Posterior vena cava (tissue), 2 donors: ENCODE measurements at places on chromosomes 7 and 10.

GRCh38 chr7:37516664-37517063 is 68.0 kb upstream of the ELMO1 start:
- DNase-seq: no peak

GRCh38 chr10:104509981-104510380 is 131.1 kb upstream of the SORCS3 start:
- DNase-seq: no peak

DNA sequence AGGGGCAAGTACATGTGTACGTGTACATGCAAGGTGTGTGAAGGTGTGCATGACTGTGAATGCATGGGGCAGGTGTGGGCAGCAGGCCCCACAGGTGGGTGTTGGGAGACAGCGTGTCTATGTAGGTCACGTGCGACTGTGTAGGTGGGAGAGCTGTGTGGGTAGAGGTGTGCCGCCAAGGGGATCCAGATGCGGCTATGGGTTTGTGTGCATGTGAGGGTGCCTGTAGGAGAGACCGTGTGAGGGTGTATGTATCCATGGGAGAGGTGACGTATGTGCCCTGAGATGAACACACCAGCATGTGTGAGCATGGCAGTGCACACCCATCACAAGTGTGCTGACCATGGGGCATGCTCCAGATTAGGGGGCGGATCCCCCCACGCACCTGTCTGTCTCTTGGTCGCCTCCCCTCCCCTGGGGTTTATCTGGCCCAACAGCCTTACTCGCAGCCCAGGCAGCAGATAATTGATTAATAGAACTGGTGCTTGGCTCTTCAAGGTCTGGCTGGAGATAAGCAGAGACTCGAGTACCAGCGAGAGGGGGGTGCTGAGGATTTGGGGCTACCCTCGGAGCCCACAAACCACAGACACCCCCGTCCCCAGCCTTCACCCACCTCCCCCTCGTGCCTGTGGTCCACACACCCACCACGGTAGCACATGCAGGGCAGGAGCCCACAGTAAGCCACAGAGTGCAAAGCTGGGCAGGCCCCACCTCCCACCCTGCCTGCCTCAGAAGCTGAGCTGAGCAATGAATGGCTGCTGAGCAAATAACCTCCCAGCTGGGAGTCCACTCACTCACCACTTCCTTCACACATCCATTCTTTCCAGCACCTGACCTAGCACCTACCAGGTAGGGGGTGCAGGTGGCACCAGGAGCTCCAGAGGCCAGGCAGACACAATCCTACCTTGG is 41.4 kb upstream of the ZMIZ1 start:
- DNase-seq: peak; percentile 70

- DNase-seq: no peak
Observed at GRCh38 chr7:153473185-153473584, 579.0 kb upstream of the DPP6 start.

- DNase-seq: no peak
Observed at GRCh38 chr10:52451817-52452216, 137.7 kb downstream of the DKK1 start.

GRCh38 chr10:30769361-30769760 is 139.8 kb upstream of the LYZL2 start:
- DNase-seq: no peak

DNA sequence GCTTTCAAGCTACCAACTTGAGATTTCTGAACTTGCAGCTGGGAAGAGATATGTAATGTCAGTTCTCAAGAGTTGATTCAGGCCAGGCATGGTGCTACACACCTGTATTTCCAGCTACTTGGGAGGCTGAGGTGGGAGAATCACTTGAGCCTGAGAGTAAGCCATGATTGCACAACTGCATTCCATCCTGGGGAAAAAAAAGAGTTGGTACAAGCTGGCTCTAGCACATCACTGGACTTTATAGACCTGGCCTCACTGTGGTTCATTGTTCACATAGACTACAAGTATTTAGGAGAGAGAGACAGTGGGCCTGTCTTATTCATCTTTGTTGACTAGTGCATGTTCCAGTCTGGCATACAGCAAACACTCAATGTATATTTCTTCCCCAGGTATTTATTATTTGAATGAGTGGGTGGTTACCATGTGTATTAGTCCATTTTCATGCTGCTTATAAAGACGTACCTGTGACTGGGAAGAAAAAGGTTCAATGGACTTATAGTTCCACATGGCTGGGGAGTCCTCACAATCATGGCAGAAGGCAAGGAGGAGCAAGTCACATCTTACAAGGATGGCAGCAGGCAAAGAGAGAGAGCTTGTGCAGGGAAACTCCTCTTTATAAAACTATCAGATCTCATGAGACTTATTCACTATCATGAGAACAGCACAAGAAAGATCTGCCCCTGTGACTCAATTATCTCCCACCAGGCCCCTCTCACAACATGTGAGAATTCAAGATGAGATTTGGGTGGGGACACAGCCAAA is 176.5 kb downstream of the PFKFB3 start:
- no peak for DNase-seq

- DNase-seq: peak; percentile 55
Observed at GRCh38 chr10:46248651-46249146, 38.1 kb upstream of the ANTXRL start.

DNA sequence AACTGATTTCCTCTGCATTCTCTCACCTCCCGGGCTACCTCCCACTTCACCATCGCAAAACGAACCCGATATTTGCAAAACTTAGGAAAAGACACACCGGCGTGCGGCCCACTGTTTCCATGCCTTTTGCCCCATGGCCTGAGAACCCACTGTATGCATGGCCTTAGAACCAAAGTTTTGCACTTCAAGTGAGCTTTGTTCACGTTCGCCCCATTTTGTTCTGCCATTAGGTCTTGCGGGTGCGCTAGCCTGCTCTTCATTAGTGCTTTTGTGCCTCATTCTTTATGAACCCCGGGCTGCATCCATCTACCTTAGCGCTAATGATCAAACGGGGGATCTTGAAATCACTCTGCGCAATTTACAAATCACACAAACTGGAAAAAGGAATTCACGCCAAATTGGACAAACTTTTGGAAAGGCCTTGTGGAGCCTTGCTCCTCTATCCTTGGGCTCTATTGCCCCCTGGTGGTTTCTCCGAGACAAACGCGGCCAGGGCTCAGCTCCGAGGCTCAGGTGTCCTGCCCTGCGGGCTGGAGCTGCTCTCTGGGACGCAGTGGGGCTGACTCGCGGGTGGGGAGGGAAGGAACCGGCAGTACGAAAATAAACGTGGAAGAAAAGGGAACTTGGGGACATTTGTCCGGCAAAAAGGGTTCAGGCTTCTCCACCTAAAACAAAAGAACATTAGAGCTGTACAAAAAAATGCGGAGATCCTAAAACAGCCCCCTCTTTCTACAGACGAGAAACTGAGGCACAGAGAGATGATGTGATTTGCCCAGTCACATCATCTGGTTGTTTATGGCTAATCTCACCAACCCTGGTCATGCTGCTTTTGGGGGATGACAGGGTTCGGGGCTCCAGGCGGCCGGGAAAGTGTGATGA is 300.4 kb upstream of the NFE2L3 start:
- DNase-seq: peak; percentile 93

DNA sequence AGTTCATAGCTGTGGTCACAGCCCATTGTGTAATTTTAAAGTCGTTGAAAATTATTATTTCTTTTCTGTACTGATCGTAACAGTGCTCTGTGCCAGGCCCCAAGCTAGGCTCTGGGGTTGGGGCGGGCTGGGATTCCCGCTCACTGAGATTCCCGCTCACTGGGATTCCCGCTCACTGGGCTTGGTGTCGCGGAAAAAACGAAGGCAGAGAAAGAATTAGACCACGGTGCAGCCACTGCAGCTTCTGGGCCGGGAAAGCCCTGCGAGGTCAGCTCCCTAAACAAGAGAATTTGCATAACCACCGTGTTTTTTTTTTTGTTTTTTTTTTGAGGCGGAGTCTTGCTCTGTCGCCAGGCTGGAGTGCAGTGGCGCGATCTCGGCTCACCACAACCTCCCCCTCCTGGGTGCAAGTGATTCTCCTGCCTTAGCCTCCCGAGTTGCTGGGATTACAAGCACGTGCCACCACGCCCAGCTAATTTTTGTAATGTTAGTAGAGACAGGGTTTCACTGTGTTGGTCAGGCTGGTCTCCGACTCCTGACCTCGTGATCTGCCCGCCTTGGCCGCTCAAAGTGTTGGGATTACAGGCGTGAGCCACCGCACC is 31.2 kb downstream of the FOXK1 start:
- no peak for DNase-seq

- DNase-seq: peak; percentile 78
Observed at GRCh38 chr10:69503001-69503895, 52.0 kb downstream of the TSPAN15 start.

GRCh38 chr7:47485640-47486435 is 96.1 kb downstream of the TNS3 start:
- DNase-seq: no peak

DNA sequence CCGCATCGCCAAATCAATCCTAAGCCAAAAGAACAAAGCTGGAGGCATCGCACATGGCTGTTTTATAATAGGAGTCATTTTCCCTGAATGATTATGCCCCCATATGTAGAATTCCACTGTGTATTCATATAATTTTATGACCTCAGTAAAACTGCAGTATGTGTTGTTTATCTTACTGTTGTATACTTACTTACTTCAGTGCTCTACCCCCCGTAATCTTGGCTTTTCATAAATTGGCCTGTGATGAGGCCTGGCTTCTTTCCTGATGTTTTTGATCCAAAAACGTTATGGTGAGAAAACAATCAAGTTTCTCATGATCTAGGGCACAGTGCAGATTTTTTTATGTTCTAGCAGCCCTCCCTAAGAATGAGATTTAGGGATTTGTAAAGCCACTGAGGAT is 306.4 kb upstream of the FZD1 start:
- DNase-seq: no peak

GRCh38 chr10:37871568-37872251 is 14.3 kb upstream of the ZNF248 start:
- DNase-seq: no peak

DNA sequence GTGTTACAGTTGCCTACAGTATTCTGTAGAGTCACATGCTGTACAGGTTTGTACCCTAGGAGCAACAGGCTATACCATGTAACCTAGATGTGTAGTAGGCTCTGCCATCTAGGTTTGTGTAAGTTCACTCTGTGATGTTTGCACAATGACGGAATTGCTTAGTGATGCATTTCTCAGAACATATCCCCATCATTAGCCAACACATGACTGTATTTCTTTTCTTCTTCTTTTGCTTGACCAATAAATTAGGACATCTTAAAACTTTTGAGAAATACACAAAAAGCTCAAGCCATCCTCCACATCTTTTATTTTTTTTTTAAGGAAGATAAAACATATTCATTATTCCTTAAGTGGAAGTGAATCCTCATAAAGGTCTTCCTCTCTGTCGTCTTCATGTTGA is 5.4 kb upstream of the PFKFB3 start:
- no peak for DNase-seq

DNA sequence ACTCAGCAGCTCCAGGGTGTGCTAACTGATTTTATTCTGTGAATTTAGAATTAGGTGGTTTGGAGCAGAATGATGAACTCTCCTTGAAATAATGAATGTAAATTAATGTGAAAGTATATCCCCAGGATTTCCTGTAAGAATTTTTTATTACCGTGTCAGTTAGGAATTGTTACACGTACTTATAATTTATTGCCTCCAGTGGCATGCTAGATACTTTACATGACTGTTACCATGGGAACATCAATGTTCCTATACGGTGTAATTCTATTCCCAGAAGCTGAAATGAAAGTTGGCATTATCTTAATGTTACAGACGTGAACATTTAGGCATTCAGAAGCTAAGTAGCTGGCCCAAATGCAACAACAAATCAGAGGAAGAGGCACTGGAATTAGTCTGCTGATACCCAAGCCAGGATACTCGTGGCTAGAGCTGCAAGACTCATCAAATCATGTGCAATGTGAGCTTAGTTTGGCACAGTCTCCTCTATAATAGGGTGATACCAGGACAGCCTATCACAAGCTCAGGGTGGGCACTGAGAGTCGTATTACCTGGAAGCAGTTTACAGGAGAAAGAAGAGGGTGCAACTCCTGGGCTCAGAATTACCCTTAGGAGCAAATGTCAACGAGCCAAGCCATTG is 30.0 kb upstream of the PRKAR2B start:
- DNase-seq: no peak

DNA sequence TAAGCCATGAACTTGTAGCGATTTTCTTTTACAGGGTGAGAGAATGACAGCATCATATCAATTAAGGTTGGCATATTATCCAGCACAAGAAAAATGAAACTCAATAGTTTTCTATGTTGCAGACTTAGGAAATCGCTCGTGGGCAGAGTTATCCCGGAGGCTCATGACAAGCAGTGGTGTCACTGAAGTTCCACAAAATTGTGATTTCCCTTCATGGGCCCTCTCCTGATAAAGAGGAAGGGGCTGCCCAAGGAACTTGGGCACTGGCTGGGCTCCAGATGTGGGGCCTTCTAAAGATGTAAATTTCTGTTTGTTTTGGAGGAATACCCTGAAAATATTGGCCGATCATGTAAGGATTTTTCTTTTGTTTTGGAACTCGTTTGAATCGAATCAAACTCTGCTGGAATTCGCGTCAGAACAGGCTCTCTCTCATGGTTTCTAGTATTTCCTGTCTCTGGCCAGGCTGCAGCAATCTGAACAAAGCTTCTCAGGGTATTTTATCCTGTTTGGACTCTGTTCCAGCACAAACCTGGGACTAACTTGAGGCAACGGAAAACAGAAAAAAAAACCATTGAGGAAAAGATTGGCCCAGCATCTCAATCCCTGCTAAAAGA is 340.6 kb upstream of the NRP1 start:
- no peak for DNase-seq

- no peak for DNase-seq
Observed at GRCh38 chr7:73919694-73920375, 58.9 kb downstream of the TMEM270 start.

GRCh38 chr10:117993166-117993565 is 53.6 kb downstream of the RAB11FIP2 start:
- no peak for DNase-seq

DNA sequence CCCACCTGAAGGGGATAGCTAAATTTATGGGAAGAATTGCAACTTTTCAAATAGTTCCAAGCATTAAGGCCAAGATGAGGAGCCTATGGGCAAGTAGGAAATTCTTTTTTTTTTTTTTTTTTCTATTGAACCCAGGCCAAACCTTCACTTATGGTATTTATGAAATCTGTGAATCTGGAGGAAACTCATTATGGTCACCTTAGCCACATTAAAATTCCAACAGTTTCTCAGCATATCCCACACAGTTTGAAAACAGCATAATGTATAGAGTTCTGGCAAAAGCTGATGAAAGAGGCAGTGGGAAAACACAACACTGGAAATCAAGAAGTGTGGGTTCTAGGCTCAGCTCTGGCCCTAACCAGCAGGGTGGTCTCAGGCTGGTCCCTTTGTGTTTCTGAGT is 236.9 kb downstream of the PTEN start:
- DNase-seq: no peak

- no peak for DNase-seq
Observed at GRCh38 chr10:88565072-88565471, 18.0 kb downstream of the RNLS start.

GRCh38 chr10:93445097-93445960 is 36.8 kb downstream of the MYOF start:
- peak; percentile 95 for DNase-seq

- no peak for DNase-seq
Observed at GRCh38 chr10:16527452-16527851, 5.8 kb upstream of the C1QL3 start.
